Stimulated activated CD4-positive, alpha-beta T cell treated with anti-CD3 and anti-CD28 coated beads, Interleukin-4, amount 100 ng/mL, for 1 hour (primary cell): ENCODE measurements at places on chromosomes 7 and 10.

- DNase-seq = no peak
Observed at GRCh38 chr7:40470091-40470592, 335.3 kb downstream of the SUGCT start.

DNA sequence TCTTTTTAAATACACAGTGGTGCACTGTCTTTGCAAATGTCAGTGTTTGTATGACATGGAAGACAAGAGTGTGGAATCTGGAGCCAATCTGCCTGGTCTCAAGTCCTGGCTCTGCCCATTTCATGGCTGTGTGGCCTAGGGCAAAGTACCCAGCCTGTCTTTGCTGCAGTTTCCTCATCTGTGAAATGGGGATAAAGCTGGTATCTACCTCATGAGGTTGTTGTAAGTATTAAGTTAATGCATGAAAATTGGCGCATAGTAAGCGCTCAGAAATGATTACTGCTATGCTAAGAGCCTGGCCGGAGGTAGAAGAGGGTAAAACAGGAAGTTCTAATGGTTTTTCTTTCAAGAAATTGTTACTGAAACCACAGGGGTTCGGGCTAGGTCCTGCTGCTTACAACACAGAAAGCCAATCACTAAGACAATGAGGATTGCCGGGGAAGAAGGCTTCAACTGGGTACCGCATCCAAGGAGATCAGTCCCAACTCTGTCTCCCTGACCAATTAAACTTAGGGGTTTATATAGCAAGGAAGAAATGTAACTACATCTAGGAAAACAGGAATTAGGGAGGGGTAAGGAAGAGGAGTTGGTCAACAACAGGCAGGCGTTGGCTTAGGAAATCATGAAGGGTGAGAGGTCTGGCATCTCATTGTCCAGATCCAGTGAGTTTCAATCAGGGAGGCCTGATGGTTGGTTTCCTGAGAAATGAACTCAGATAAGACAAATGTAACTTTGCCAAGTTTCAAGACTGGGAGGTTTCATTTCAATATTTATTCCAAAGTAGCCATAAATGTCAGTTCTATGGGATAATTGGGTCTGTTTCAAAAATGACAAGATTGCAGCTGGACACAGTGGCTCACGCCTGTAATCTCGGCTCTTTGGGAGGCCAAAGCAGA, 57.0 kb downstream of the CHST3 start:
- no peak for DNase-seq

DNA sequence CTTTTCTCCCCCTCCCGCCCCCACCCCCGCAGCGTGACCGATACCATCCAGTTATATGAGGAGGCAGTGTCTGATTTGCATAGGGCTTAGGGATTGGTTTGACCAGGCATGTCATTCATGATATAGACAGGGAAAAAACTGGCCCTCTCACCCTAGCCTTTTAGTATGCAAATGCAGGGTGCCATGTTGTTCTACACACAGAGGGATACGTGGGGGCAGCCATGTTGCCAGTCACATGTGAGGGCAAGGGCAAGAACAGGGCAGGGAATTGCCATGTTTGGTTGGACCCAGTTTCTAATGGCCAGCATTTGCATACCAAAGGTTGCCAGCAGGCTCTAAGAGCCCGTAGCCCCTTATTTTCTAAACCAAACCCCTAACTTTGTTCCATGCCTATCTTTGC, 552.1 kb downstream of the SORCS1 start:
- no peak for DNase-seq

- no peak for DNase-seq
Observed at GRCh38 chr10:13711291-13711690, 124.5 kb downstream of the PRPF18 start.

- DNase-seq = no peak
Observed at GRCh38 chr7:315516-316265, 25.7 kb downstream of the FOXL3 start.

DNA sequence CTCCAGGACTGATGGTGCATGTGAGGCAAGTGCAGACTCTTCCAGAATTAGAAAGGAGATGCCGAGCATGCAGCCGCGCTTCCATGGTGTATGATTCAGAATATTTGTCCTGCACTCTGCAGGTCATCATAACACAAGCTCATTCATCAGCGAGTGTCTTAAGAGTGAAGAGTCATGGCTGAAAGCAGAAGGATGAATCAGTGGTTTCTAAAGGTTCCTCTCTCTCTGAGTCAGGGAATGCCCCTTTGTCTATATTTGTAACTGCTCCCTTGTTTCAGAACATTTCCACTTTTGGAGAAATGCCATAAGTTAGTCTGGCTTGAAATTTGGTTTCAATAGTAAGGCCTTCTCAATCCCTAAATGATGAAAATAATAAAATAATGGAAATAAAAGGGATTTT, 52.3 kb downstream of the HECW1 start:
- DNase-seq = no peak

DNA sequence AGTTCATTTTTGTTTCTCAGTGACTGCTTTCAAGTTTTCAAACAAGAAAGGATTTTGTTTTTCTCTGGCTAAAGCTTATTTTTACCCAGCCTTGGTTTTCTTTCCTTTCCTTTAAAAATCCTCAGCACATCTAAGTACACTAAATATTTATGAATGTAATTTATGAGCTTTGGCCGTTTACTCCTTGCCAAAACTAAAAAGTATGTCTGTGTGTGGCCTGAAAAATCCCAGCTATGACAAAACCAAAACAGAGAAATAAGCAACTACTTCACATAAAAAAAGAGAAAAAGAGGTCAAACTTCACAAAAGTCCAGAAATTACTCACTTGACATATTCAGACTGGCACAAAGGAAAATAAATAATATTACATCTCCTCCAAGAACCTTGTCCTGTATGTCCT, 365.1 kb upstream of the NFE2L3 start:
- no peak for DNase-seq

- no peak for DNase-seq
Observed at GRCh38 chr10:69845574-69846292, 44.0 kb downstream of the COL13A1 start.

DNA sequence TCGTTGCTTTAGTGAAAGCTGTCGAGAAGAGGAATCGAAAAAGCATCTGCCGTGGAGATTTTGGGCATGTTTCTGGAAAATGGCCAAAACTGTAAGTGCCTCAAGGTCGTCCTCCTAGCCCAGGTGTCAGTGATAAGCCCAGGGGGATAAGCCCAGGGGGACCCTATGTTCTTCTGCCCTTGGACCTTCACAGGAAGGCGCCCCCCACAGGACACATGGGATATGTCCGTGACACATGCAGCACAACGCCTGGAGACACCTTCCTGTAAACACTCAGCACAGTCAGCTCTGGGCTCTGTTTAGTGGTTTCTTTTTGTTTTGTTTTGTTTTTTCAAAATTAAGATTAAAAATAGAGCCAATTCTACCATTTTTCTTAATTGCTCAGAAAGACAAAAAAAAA, 272.7 kb downstream of the KLF6 start:
- no peak for DNase-seq

DNA sequence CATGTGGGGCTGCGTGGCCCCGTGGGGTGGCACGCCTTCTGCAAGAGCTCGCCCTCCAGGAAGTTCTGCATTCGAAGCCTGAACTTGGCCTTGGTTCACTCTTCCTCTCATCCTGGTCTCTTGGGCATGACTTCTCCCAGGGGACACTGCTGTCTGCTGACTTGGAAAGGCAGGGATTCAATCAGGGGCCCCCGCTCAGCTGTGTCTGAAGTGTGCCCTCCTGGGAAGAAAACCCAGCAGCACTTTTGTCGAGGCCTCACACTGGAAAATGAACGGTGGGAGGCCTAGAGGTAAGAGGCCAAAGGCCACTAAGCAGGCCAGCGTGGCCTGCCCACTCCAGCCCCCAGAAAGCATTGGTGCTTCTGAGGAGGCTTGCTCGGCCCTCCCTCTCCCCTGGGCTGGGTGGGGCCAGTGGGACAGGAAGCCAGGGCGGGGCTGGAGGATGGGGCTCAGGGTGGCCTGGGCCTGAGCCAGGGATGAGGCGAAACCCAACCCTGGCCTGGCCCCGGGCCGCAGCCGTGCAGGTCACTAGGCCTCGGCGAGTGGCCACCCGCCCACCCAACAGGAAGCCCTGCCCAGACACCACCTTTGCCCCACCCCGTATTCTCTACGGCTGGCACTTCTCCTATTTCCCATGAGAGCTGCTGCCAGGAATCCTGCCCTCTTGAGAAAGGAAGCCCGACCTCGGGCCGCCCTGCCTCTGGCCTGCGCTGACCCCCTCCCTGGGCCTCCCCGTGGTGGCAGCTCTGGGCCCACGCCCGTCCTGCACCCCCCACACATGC, 81.1 kb downstream of the ZMIZ1 start:
- DNase-seq = peak; percentile 28

GRCh38 chr7:69517985-69518704, 80.1 kb upstream of the AUTS2 start:
- no peak for DNase-seq
